ENCODE measurements at places on chromosomes 11 and 22.

- DNase-seq = no peak
Observed at GRCh38 chr11:97502201-97502600, 1112.4 kb downstream of the JRKL start.

GRCh38 chr22:20439928-20440575 is 2.4 kb upstream of the SCARF2 start:
- no peak for DNase-seq

DNA sequence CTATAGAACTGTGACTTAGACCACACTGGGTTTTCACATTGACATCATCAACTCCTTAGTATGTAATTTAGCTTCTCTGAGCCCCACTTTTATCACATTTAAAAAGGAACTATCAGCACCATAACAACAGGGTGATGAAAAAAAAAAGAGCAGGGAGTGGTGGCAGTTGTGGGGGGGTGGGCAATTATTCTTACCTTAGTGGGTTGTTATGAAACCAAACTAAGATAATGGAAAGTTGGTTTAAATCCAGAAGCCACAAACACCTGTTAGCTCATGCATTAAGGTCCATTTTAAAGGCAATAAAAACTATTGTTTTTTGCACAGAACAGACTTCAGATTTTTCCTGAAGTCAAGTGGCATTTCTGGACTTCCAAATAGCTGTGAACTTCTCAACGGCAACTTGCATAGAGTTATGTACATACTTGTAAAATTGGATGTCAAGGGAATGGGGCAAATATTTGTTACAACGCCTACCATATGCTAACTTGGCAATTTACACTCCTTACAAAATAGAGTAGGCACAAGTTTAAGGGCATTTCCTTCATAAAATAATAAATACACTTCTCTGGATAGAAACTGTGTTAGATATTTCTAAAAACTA is 793.6 kb downstream of the DLG2 start:
- no peak for DNase-seq

DNA sequence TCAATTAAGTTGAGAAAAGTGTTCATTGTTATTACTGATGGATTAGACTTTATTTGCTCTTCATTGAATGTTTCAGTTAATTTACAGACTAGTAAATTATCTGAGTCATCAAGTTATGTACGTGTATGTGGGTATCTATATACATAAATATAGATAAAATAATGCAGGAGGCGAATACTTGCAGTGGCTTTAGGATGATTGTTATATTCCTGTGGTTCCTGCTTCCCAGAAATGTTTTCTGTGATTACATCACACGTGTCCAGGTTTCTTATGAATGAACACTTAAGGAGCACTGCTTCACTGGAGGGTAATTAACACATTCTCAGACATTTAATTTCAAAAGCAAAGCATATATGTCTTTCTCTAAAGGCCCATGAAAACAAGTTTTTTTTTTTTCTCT is 28.4 kb downstream of the YAP1 start:
- peak; percentile 96 for DNase-seq

- DNase-seq = no peak
Observed at GRCh38 chr11:70570693-70571395, 172.5 kb downstream of the CTTN start.

DNA sequence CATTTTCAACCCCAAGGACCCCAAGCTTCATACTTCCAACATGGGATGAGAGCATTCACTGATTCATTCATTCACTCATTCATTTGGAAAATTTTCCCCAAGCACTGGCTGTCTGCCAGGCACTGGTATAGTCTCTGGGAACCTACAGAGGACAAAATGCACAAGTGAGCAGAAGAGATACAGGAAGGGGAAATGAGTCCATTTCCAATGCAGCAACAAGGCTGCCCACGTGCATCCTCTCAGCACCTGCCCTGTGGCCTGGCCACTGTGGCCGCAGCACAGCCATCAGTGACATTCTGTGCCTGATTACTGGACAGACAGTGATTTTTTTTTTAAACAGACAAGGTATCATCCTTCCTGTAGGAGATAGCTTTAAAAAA is 96.0 kb upstream of the PITPNB start:
- no peak for DNase-seq

DNA sequence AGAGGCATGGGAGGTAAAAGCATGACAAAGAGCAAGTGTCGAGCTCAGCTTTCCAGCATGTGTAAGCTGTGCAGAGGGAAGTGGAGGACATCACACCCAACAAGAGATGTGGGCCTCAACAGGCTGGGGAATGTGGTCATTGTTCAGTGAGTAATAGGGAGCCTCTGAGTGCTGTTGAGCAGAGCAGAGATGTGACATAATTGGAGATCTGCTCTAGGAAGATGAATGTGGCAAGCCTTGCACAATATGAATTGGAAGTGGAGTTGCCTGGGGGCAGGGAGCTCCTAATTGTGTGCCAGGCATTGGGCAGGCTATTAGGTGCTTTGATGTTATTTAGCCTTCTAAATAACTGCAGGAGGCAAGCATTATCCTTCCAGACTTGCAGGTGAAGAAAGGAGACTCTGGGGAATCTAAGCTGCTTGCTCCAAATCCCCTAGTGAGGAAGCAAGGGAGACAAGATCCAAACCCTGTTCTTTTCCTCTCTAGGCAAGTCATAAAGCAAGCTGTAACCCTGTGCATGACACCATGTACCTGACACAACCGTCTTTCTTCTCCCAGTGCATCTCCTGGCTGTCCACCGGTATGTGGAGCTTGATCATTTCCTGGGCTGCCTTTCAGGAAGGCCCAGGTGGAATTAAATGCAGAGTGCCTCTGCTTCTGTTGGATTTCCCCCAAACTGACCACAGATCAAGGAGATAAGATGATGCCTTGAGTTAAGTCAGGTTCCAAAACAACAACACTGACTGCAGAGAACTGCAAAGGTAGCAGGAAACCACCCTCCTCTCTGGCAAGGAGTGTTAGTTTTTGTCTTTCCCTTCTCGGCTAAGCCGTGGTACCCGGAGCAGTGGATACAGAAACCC is 221.4 kb downstream of the TENM4 start:
- DNase-seq = no peak

DNA sequence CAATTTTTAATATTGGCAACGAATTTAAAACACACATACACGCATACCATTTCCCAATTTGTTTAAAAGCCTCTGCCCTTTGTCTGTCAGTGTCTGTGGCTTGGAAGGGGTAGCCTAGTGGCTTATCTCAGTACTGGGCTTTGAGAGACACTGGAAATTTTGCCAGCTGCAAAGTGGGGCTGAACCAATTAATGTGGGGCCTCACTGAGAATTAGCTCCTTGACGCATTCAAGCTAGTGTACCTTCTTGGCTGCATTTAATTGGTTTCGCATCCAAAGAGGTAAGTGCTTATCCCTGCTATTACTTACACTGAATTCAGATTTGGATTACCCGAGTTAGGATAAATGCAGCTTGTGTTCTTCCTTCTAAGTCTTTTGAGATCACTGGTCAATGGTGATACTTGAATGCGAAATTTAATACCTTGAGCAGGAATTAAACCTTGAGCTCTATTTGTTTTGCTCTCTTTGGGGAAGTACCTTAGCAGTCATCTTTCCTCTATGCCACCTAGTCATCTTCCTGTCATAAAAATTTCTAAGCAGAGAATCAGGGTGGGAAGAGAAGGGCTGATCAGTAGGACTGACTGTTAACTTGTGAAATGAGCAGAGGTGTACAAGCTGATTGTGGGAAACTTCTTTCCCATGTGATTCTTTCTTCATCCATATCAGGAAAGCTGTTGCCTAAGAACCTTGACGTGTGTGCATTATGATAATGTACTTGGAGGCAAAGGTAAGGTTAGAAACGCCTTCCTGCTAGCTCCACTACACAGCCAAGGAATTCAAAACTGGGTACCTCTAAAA is 187.7 kb upstream of the E2F8 start:
- no peak for DNase-seq

- no peak for DNase-seq
Observed at GRCh38 chr22:38750104-38750503, 5.7 kb downstream of the SUN2 start.

DNA sequence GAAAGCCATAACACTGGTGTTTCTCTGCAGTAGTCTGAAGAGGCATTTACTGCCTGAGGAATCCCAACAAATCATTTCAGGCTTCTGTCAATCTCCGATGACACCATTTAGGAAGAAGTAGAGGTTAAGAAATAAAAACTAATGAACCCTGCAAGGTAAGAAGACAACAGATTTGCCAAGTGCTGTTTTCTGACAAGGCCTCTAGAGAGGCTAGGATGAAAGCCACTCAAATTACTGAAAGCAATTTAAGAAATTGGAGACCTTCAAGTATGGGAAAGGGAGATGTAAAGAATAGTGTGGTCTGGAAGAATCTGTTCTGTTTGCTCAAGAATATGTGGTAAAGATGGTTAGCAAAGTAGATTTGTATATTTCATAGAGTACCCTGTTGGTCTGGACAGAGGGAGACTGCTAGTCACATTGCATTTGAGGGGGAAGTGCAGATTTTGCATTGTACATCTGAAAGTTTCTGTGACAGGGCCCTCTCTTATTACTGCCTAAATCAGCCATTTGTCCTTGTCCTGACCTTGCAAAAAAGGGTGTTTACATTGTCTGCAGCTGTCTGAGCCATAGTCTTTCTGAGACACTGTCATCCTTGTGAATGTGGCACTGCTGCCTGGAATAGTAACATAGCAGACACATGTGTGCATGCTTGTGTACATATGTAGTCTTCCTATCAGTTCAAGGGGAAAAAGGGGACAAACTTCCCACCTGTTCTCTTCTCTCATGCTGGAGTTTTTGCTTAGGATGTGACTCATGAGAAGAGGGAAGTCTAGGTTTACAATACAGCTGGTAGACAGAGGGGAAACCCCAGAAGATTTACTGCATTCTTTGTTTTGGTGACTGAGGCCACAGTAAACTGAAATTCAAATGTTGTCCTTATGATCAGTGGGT is 640.2 kb upstream of the KIRREL3 start:
- no peak for DNase-seq

DNA sequence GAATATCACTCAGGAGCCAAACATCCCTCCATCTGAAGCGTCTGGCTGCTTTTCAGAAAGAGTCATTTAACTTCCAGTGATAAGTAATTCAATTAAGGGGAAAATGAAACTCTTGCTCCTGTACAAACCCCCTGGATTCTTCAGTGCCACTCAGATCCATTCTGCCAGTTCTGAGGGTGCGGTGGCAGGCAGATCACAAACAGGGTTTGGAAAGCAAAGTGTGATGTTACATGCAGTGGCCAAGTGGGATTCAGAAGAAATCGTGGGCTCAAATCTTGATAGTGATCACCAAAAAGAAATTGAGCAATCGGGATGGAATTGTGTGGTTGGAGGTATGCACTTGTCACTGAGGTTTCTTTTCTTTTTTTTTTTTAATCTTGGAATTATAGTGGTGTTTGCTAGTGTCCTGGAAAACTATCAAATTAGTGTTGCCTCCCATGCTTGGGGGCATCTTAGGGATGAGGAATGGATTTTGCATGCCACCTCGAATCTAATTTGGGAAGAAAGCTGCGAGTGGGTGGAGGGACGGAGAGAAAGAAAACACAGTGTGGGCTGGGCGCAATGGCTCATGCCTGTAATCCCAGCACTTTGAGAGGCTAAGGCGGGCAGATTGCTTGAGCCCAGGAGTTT is 22.5 kb upstream of the RTL6 start:
- no peak for DNase-seq

GRCh38 chr11:111938687-111939160 is 1.6 kb downstream of the DIXDC1 start:
- no peak for DNase-seq

GRCh38 chr11:8442301-8442700 is 151.7 kb downstream of the STK33 start:
- no peak for DNase-seq

DNA sequence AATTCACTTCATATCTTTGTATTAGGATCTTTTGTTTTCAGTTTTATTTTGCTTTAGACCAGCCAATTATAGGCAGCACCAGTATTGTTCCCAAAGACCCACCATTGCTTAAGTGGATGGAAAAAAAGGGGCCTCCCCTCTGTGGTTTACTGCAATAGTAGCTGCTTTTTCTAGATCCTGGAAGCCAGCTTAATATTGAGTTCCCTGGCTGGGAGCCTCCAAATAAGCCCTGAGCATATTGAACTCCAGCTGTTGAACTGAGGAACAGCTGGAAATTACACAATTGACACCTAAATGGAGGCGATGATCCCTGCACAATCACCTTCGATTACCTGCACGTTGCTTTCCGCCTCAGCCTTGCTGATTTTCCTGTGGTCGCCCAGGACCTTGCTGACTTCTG is 576.0 kb downstream of the SOX6 start:
- DNase-seq = no peak

GRCh38 chr11:43067681-43068080 is 244.1 kb upstream of the API5 start:
- no peak for DNase-seq

- DNase-seq = no peak
Observed at GRCh38 chr11:121904148-121904547, 211.9 kb downstream of the BLID start.

DNA sequence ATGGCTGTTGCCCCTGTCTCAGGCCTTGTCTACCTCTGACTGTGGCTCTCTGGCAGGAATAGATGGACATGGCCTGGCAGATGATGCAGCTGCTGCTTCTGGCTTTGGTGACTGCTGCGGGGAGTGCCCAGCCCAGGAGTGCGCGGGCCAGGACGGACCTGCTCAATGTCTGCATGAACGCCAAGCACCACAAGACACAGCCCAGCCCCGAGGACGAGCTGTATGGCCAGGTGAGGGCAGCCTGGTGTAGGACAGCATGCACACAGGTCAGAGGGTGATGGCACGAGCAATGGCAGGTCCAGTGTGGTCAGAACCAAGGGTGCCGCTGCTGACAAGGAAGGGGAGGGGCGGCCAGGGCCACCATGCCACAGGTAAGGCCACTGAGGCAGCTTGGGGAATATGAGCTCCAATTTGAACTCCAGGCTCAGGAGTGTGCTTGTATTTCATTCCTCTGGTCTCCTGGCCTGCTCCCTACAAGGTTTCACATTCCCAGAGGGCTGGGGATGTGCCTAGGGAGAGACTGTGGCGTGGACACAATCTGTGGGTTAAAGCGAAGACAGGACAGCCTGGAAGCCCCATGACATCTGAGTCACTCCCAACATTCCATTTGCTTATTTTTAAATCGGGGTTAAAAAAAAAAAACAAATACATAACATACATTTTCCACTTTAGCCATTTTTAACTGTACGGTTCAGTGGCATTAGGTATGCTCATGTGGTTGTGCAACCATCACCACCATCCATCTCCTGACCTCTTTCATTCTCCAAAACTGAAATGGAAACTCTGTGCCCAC is 562 bp downstream of the FOLR3 start:
- DNase-seq = no peak

- peak; percentile 23 for DNase-seq
Observed at GRCh38 chr22:44311855-44312170, 938 bp downstream of the SHISAL1 start.
